ENCODE measurements at places on chromosomes 12 and 14.

GRCh38 chr12:43824207-43824775, 11.6 kb upstream of the TMEM117 start:
- DNase-seq: no peak

DNA sequence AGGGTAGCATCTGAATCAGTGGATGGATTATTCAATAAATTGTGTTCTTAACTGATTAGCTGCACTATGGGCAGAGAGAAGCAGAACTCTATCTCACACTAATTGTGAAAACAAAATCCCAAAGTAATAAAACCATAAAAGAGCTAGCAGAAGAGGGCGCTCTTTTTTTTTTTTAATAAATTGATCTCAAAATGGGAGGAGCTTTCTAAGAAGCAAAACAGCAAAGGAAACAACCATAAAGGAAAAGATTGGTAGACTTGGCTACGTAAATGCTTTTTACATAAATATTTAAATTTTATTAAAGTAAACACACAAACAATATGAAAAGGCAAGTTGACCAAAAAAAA, 1.5 kb upstream of the TM7SF3 start:
- peak; percentile 9 for DNase-seq

DNA sequence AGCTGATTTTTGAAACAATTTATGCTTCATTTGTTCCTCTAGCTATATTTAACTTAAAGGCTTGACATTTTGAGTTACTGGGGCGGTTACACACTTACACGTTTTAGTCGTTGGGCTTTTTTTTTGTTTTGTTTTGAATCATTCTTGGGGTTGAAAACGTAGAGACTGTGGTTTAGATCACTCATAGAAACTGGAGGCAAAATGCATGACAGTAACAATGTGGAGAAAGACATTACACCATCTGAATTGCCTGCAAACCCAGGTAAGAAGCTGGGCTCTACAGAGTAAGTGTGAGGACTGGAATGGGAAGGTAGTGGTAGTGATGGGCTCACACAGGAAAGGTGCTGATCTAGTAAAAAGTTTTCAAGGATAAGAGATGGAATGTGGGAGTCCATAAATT, at the start of gene CLEC2D:
Gene CLEC2D, plus strand, starts transcription at position 180 of the 400 bp plus-strand sequence. Its CDS starts 22 bp downstream, at position 202.
- no peak for DNase-seq

DNA sequence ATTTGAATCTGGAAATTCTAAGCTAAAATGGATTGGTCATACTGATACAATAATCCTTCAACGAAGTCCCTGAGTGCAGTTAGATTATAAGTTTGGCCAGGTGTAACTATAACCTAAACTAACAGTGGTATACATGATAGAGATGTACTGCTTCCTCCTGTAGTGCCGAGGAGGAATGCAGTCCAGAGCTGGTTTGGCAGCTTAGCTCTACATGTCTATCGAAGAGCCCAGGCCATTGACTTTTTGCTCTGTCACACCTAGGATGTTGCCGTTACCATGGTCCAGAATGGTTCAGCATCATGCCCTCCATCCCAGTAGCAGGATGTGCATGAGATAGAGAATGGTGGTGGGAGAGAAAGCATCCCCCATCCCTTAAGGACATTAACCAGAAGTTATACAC, 318.1 kb downstream of the ZFP36L1 start:
- no peak for DNase-seq

- no peak for DNase-seq
Observed at GRCh38 chr14:77011245-77011644, 17.3 kb downstream of the IRF2BPL start.

DNA sequence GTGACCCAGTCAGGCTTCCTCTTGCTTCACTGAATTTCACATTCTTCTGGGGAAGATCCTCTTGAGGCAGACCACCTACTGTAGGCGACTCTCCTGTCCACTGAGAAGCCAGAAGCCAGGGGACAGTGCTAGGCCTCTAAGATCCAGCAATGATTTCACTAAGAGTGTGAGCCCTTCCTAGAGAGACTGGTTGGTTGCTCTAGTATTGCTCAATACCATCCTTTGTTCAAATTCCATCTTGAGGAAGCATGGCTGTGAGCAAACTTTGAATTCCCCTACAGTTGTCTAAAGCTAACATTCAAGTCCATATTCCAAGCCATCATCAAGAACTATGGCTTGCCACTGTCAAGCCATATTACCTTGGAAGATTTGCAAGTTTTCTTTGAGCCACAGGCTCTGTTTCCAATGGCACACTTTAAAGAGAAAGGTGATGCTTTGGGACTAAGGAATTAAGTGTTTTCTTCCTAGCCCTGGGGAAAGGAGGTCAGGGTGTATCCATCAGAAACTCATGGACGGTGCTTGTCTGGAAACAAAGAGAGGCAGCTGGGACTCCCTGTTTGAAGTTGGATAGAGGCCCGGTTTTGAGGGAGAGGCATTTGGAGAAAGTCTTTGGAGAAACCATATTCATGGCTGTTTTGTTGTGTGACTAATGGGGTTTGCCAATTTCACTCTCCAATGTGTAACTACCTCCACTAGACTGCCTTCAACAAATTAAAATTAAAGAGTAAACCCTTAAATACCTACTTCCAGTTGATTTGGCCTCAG, 1217.9 kb downstream of the VRK1 start:
- DNase-seq: no peak

DNA sequence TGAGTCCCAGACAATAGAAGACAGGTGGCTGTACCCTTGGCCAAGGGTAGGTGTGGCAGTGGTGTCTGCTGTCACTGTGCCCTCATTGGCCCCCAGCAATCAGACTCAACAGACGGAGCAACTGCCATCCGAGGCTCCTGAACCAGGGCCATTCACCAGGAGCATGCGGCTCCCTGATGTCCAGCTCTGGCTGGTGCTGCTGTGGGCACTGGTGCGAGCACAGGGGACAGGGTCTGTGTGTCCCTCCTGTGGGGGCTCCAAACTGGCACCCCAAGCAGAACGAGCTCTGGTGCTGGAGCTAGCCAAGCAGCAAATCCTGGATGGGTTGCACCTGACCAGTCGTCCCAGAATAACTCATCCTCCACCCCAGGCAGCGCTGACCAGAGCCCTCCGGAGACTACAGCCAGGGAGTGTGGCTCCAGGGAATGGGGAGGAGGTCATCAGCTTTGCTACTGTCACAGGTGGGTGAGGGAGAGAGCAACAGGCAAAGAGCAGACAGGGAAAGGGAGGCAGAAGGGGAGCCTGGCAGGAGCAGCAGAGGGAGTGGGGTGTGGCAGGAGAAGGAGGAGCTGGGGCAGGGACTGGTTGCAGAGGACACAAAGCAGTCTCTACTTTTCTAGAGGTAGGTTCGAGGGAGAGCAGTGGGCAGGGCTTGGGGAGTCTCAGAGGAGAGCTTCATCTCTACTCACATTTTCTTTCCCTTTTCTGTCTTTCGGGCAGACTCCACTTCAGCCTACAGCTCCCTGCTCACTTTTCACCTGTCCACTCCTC, 452 bp downstream of the INHBE start:
- no peak for DNase-seq

DNA sequence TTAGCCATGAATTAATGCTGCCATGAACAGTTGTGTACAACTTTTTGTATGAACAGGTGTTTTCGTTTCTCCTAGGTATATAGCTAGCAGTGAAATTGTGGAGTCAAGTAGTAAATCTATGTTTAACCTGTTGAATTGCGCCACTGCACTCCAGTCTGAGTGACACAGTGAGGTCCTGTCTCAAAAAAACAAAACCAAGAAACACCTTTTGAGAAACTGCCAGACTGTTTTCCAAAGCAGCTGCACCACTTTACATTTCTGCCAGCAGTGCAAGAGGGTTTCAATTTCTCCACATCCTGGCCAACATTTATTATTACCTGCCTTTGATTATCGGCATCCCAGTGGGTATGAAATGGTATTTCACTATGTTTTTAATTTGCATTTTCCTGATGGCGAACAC, 3.3 kb upstream of the PLEKHG3 start:
- no peak for DNase-seq
